Activated naive CD8-positive, alpha-beta T cell treated with anti-CD3 and anti-CD28 coated beads, Interleukin-2, amount 10 ng/mL, durations not matched to agents 7 days and 5 days (primary cell): ENCODE measurements at places on chromosomes 1 and 21.

- H3K27me3 ChIP-seq = no peaks in the 10 kb centered on the region
- H3K36me3 ChIP-seq = peaks cover 4% of the 10 kb centered on the region
- H3K4me1 ChIP-seq = no peaks in the 10 kb centered on the region
Observed at GRCh38 chr1:2067981-2068380, 17.8 kb downstream of the PRKCZ start.

- peaks cover 2% of the 10 kb centered on the region for H3K4me1 ChIP-seq
- no peak overlapping the region for H3K27ac ChIP-seq
- no peak overlapping the region for H3K4me3 ChIP-seq
- no peaks in the 10 kb centered on the region for H3K36me3 ChIP-seq
Observed at GRCh38 chr1:165487921-165488320, 43.0 kb upstream of the RXRG start.

DNA sequence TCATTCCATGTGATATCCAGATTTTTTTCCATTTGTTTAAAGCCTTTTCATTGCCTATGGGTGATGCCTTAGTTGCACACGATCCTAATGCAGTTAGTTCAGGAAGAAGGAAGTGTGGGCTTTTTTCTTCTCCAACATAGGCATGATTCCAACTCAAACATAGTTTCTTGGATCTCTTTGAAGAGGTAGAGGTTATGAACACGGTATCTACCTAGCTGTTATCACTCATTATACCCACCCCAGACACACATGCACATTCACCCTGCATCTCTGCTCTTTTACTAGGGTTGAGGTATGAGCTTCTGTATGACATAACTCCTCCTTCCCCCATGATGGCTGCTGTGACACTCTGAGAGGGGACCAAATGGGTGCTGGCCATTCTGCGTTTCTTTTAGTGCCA is 122.1 kb upstream of the ZNF648 start:
- peaks cover 3% of the 10 kb centered on the region for H3K27me3 ChIP-seq
- no peak for DNase-seq
- H3K36me3 ChIP-seq = no peaks in the 10 kb centered on the region
- H3K27ac ChIP-seq = no peak overlapping the region
- no peak overlapping the region for H3K4me3 ChIP-seq
- H3K4me1 ChIP-seq = no peaks in the 10 kb centered on the region

GRCh38 chr1:60280256-60280655 is 206.7 kb upstream of the C1orf87 start:
- DNase-seq = no peak
- no peak overlapping the region for H3K4me3 ChIP-seq
- H3K27me3 ChIP-seq = peaks cover 5% of the 10 kb centered on the region

- H3K4me1 ChIP-seq = peaks cover 3% of the 10 kb centered on the region
- peaks cover 34% of the 10 kb centered on the region for H3K27me3 ChIP-seq
- no peaks in the 10 kb centered on the region for H3K36me3 ChIP-seq
- no peak overlapping the region for H3K27ac ChIP-seq
Observed at GRCh38 chr1:17192394-17193221, 12.3 kb upstream of the PADI1 start.

GRCh38 chr1:205842229-205842628 is 7.7 kb downstream of the PM20D1 start:
- H3K36me3 ChIP-seq = no peaks in the 10 kb centered on the region
- H3K27me3 ChIP-seq = no peaks in the 10 kb centered on the region
- DNase-seq = no peak
- no peak overlapping the region for H3K4me3 ChIP-seq

DNA sequence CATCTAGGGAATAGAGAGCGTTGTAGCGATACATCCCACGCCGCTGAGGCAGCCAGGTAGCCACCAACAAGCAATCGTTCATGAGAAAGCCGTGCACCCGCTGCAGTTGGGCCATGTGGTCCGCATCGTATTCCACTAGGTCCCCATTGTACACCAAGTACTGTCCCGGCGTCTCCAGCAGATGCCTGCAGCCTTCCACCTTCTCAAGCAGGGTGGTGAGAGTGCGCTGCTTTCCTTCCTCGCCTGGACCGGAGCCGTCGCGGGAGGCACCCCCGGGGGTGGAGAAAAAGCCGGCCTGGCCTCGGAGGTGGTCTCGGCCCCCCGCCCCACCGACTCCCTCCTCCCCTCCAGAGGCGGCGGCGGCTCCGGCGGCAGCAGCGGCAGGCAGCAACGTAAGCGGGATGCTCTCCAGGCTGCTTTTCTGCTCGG is 595 bp downstream of the EXOC8 start:
- DNase-seq = no peak
- H3K4me1 ChIP-seq = peaks cover 47% of the 10 kb centered on the region
- no peaks in the 10 kb centered on the region for H3K27me3 ChIP-seq
- peak overlapping the region; percentile 99 for H3K27ac ChIP-seq
- H3K4me3 ChIP-seq = peak overlapping the region; percentile 98
- H3K36me3 ChIP-seq = peaks cover 36% of the 10 kb centered on the region

GRCh38 chr1:27687906-27688305 is 15.9 kb upstream of the IFI6 start:
- peaks cover 15% of the 10 kb centered on the region for H3K27me3 ChIP-seq
- H3K36me3 ChIP-seq = peaks cover 2% of the 10 kb centered on the region
- H3K4me3 ChIP-seq = no peak overlapping the region
- no peak for DNase-seq
- H3K27ac ChIP-seq = no peak overlapping the region

DNA sequence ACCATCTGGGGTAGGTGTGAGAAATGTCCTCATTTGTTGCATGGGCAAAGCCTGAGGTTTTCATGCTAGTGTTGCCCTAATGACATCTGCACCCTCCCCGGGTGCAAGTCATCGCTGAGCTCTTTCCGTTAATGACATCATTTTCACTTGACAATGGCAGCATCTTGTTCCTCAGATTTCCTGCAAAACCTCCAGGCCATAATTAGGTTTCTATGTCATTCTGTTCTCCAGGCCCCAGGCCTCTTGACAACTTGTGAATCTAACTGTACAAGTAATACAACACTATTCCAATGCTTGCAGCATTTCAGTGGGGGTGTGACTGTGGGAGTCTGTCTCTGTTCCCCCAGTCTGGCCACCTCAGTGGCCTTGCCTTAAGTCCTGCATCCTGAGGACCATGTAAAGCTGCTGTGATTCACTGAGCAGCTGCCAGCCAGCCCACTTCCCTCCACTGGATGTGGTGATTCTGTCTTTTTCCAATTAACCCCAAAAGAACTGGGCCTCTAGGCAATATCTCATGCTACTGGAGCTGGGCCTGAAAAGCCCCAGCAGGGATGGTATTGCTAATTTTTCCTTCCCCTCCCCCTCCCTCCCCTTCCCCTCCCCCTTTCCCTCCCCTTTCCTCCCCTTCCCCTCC is 22.8 kb downstream of the RAB7B start:
- no peaks in the 10 kb centered on the region for H3K4me1 ChIP-seq
- DNase-seq = no peak
- no peak overlapping the region for H3K27ac ChIP-seq
- no peaks in the 10 kb centered on the region for H3K36me3 ChIP-seq

- peak overlapping the region; percentile 94 for H3K27ac ChIP-seq
- peak; percentile 47 for DNase-seq
- peak overlapping the region; percentile 92 for H3K4me3 ChIP-seq
- H3K36me3 ChIP-seq = peaks cover 1% of the 10 kb centered on the region
Observed at GRCh38 chr1:28087614-28088167, 719 bp downstream of the EYA3 start.

DNA sequence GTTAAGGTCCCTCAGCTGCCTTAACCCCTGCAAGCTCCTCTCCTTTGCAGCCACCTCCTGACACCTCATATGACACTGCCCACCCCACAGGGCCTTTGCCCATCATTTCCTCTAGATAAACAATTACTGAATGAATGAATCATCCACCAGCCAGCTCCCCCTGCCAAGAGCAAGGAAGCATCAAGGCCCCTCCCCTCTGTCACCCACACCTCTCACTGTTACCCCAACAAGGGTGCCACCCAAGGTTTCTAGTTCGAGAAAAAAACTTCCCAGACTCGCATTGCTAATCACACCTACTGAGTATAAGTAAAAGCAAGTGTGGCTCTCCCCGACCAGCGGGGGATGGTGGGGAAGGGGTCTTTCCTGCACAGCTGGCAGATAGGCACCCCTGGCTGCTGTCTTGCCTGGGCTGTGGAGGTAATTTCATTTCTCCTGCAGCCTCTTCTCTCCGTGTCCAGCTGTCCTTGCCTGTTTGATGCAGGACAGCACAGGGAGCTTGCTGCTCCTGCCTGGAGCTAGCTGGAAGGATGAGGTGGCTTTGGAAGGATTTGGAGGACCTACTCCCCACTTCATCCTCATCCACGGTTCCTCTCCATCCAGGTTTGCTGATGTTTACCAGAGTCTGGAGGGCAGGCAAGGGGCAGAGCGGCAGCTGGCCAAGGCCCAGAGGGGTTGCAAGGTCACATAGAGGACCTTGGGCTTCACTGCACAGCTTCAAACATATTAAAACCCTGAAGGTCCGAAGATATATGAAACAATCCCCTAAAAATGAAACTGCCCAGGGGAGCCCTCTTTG is 33.1 kb upstream of the LBR start:
- H3K4me1 ChIP-seq = peaks cover 20% of the 10 kb centered on the region
- H3K27me3 ChIP-seq = no peaks in the 10 kb centered on the region
- peaks cover 2% of the 10 kb centered on the region for H3K36me3 ChIP-seq
- H3K27ac ChIP-seq = peak overlapping the region; percentile 15
